Upper lobe of left lung (tissue), 6 donors: ENCODE measurements at places on chromosomes 1 and 21.

GRCh38 chr1:202241376-202242079, 47.9 kb downstream of the LGR6 start:
- no peak for DNase-seq
- H3K27me3 ChIP-seq, result no peaks in the 10 kb centered on the region
- no peaks in the 10 kb centered on the region for H3K36me3 ChIP-seq

DNA sequence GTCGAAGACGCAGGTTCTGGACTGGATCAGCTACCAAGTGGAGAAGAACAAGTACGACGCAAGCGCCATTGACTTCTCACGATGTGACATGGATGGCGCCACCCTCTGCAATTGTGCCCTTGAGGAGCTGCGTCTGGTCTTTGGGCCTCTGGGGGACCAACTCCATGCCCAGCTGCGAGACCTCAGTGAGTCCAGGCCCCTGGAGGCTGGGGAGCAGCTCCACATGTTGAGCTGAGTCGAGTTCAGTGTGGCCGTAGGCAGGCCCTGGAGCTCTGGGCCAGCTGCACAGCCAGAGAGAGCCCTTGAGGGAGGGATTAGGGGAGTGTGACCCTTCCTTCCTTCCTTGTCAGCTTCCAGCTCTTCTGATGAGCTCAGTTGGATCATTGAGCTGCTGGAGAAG, 1.6 kb downstream of the ELF3 start:
- peaks cover 10% of the 10 kb centered on the region for H3K36me3 ChIP-seq
- no peaks in the 10 kb centered on the region for H3K27me3 ChIP-seq
- peak overlapping the region; percentile 84 for H3K27ac ChIP-seq
- DNase-seq, result no peak
- H3K4me1 ChIP-seq, result no peaks in the 10 kb centered on the region

- no peaks in the 10 kb centered on the region for H3K36me3 ChIP-seq
- H3K27ac ChIP-seq, result no peak overlapping the region
- peaks cover 29% of the 10 kb centered on the region for H3K4me1 ChIP-seq
- DNase-seq, result no peak
- no peak overlapping the region for H3K4me3 ChIP-seq
These were observed 2.9 kb upstream of the CRABP2 start for GRCh38 chr1:156708218-156708661.

GRCh38 chr1:23661887-23662286, 29.7 kb upstream of the RPL11 start:
- H3K4me3 ChIP-seq, result no peak overlapping the region
- H3K27ac ChIP-seq, result no peak overlapping the region
- no peaks in the 10 kb centered on the region for H3K27me3 ChIP-seq

- H3K36me3 ChIP-seq, result no peaks in the 10 kb centered on the region
- no peaks in the 10 kb centered on the region for H3K27me3 ChIP-seq
- H3K27ac ChIP-seq, result no peak overlapping the region
- peaks cover 70% of the 10 kb centered on the region for H3K4me1 ChIP-seq
- DNase-seq, result no peak
These were observed 16.4 kb downstream of the FOXJ3 start for GRCh38 chr1:42318601-42319000.

GRCh38 chr1:60571811-60572210, 498.2 kb upstream of the C1orf87 start:
- no peak overlapping the region for H3K4me3 ChIP-seq
- H3K27me3 ChIP-seq, result no peaks in the 10 kb centered on the region
- DNase-seq, result no peak

DNA sequence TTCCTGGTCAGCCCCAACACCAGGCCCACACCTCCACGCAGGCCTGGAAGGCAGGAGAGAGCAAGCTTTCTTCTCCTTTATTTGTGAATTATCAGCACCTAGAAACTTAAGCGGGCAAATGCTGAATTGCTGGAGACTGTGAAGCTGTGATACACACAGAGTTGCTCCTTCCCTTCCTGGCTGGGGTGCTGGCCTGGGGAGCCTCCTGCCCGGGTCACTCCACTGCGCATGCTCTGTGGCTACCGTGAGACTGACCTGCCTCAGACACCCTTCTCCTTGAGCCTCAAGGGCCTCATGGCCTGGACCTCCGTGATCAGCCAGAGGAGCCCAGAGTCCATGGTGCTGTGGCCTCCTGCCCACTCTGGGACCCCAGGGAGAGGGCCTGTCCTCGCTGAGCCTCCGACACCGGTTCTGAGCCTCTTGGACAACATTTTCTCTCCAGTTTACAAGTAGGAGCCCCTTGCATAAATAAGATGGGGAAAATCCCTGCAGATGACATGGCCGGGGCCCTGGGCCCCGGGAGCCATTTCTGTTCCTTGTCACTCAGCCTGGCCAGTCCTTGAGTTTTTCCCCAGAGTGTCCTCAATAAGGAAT, 18.0 kb downstream of the AGPAT3 start:
- H3K27me3 ChIP-seq, result no peaks in the 10 kb centered on the region
- H3K4me3 ChIP-seq, result no peak overlapping the region
- H3K4me1 ChIP-seq, result peaks cover 56% of the 10 kb centered on the region
- H3K27ac ChIP-seq, result no peak overlapping the region
- DNase-seq, result no peak
